ENCODE measurements at places on chromosomes 5 and 9.

- DNase-seq, result no peak
These were observed 74.8 kb downstream of the MEF2C start for GRCh38 chr5:88808153-88808552.

DNA sequence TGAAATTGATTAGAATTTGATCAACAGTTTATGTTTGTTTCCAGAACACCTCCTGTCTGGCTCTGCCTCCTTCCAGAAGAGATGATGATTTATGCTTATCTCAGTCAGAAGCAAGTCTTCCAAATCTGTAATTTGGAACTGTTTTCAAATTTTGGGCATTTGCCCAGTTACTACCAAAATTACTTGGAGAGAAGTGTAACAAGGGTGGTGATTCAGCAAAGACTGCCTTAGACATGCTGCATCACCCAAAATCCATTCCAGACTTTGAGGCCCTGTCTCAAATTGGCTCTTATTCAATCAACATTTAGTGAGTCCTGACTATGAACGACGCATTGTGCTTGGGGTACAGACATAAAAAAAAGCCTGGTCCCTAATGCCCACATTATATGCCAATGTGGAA lies 89.4 kb downstream of the SH3TC2 start:
- no peak for DNase-seq

DNA sequence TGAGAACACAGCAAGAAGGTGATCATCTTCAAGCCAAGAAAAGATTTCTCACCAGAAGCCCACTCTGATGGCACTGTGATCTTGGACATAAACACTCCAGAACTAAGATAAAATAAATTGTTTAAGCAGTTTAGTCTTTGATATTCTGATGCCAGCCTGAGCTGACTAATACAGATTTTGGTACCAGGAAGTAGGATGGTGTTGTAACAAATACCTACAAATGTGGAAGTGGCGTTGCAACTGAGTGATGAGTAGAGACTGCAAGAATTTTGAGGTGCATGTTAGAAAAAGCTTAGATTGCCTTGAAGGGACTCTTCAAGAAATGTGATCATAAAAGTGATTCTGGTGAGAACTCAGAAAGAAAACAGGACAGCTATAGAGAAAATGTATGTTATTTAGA lies 592.4 kb upstream of the DAB2 start:
- no peak for DNase-seq

GRCh38 chr5:163951069-163951468 lies 445.6 kb downstream of the MAT2B start:
- no peak for DNase-seq

DNA sequence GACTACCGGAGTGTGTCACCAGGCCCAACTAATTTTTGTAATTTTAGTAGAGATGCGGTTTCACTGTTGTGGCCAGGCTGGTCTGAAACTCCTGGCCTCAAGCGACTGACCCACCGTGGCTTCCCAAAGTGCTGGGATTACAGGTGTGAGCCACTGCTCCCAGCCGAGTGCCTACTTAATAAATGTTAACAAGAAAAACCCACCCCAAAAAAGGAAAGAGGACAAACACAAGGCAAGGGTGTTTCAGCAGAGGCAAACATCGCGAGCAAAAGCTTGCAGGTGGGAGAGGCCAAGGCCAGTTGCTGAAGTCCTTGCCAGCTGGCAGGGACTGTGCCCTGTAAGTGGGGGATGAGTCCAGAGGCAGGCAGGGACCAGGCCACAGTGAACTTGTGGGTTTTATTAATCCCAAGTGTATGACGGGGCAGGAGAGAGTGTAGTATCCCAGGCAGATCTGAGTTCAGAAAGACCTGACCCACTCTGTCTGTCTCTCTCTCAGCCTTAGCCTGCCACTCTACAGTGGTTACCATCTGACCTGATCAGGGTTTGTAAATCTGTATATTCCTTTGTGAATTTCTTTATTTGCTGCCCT lies 6.4 kb upstream of the FPGS start:
- DNase-seq, result no peak

DNA sequence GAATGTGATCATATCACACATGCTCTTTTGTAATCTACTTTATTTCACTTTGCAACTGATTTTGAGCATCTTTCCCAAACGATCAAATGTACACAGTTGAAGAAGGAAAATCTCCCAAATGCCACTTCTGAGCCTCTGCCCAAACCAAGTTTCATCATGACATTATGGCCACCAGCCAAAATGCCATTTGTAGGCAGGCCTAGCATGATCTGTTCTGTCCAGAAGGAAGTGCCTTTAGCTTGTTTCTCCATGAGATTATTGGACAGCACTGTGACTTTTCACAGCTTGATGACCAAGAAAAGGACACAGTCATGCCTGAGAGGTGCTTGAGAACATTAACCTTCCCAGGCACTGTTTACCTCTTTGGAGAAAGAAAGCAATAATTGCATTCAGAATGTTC lies 73.2 kb upstream of the PIP5K1B start:
- DNase-seq, result no peak

DNA sequence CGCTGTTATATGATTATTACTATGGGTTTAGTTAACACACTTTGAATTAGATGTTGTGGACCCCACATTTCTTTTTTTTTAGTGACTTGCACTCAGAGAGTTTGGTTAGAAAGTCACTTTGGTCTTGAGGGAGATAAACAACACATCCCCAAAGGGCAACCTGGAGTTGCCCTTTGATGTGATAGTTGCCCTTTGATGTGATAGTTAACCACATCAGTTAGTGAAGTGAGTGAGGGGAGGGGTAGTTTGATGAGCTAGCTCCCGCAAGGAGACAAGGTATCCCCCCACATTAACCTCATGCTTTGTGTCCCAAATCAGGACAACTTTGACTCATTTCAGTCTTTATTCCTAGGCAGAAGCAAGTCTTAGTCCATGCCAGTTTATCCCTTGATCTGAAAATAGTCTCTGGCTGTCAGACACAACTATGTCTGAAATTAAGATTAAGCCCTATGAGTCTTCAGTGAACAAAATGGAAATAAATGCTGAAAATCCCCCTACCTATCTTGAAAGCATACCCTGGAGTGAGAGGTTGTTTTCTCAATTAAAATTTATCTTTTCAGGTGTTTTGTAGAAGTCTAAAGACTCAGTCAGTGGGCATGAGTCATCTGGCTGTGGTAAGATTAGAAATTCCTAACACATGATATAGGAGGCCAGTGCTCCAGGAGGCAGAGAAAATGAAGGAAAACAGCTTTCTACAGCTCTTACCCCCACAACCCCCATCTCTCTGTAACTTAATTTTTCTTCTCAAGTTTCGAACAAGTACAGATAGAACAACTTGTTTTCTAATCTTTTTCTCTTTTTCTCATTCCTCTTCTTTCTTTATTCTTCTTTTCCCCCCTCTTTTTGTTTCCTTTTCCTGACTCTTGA lies 208.9 kb upstream of the DMRTA1 start:
- peak; percentile 78 for DNase-seq

- peak; percentile 60 for DNase-seq
These were observed 109.3 kb downstream of the DAPK1 start for GRCh38 chr9:87606841-87607521.

GRCh38 chr9:88322906-88323566 lies 65.2 kb upstream of the SPIN1 start:
- peak; percentile 53 for DNase-seq

GRCh38 chr5:132459983-132460838 lies 30.4 kb downstream of the IRF1 start:
- DNase-seq, result no peak

- no peak for DNase-seq
These were observed 27.6 kb upstream of the SPATA31E1 start for GRCh38 chr9:87855061-87855460.

GRCh38 chr5:120735076-120735475 lies 271.0 kb downstream of the PRR16 start:
- DNase-seq, result no peak

DNA sequence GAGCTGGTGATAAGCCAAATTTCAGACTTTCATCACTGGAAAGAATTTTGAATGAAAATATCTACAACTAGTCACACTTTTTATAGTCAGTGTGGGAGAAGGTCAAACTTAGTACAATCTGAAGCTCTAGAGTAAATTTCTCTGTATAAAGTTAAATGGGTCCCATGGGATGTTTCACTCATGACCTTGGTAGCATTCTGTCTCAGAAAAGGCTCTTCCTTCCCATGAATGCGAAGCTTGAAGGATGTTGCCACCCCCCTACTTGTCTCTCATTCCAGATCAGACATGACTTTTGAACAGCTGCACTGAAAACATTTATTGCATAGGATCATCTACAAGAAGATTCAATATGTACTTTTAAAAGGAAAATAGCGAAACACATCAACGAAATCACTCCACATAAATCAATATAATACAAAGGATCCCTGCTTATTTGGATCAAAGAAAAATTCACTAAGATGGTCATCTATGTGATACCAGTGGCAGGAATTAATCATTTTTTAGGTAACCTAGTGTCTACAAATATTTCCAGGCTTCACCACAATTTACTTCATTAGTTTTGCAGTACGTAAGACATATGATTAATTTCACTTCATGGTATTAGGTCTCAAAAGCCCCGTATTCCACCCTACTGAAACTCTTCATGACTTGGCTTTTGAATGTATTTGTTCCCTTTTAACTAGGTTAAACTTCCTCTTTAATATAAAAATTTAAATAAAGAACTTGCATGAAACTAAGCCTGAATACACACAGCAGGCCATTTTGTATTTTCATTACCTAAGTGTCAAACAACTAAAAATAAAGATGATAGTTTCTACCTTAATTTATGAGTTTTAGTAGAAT lies 4.4 kb downstream of the ST8SIA4 start:
- no peak for DNase-seq

GRCh38 chr5:71883742-71884103 lies 164.6 kb downstream of the CARTPT start:
- DNase-seq, result no peak

- no peak for DNase-seq
These were observed 46.1 kb downstream of the ASTN2 start for GRCh38 chr9:117368684-117369230.

GRCh38 chr9:135820661-135821060 lies 86.7 kb downstream of the CAMSAP1 start:
- no peak for DNase-seq

Data from AG20443 (cell line).